GM03348 (cell line): ENCODE measurements at places on chromosomes 2 and 18.

- DNase-seq = no peak
Measured at GRCh38 chr2:6835467-6835866, 30.2 kb downstream of the CMPK2 start.

- peak; percentile 45 for DNase-seq
Measured at GRCh38 chr2:84838434-84839145, 42.3 kb downstream of the TRABD2A start.

DNA sequence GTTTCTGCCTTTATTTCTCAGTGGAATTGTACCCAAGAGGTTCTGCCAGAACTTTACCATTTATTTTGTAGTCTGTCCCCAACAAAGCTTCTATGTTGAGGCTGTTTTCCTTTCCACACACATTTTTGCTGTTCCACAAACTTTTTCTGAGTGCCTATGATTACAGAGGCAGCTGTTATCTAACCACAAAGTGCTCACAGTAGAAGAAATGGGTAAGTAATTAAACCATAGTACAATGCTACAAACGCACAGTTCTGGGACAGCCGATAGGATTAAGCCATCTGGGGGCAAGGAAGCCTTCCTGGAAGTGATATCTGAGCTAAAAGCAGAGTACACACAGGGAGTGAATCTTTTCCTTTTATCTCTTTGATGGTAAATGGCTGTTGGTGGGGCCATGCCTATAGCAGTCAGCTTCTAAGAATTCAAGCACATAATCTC is 3.9 kb upstream of the MGAT4A start:
- no peak for DNase-seq

DNA sequence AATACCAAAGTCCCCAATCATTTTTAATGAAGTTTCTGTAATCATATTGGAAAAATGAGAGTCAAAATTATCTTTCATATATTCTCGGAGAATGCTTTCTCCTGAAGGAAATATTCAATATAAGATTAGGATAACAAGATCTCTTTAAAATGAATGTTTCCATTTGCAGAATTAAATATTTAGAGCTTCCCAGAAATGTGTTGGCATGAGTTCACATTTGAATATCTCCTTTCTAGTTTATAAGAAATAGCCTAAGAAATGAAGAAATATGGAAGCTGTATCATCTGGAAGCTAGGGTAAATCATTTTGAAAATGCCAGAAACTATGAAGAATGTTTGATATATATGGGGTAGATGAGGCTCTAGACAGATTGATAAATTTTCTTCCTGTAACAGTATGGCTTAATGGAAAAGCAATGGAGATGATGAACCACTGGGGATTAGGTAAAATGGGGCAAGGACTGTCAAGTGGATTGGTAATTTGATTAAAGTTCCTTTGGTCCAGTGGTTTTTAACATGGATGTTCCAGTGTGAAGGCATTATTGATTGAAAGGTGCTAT is 184.6 kb upstream of the ZNF804A start:
- DNase-seq = no peak

DNA sequence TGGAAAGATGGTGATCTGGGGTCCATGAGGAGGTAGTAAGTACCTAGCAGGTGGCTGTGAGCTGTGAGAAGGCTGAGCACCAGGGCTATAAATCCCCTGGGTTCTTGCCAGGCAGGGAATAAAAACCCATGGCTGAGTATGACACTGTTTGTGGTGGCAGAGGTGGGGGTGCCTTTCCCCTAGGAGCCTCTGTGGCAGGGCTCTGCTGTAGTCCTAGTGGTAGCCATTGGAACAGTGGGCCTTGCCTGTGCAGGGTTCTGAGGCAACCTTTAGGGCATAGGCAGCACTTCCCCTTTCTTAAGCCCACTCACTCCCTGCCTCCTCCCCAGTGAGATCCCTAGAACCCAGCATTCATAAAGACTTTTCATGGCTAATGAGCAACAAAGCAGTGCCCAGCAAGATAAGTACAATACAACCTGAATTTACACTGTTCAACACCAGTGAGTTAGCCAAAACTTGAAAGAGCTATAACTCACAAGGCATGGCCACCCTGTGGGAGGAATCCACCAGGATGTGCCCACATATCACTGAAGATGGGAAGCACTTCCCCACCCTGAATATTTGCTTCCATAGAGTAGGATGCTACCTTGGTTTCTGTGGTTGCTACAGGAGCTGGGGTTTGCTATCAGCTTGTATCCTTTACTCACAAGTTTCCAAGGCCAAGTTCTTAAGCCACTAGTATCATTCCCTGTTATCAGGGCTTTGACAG is 100.9 kb upstream of the NEUROD1 start:
- DNase-seq = no peak

GRCh38 chr2:134352844-134353243 is 99.0 kb downstream of the MGAT5 start:
- DNase-seq = no peak

DNA sequence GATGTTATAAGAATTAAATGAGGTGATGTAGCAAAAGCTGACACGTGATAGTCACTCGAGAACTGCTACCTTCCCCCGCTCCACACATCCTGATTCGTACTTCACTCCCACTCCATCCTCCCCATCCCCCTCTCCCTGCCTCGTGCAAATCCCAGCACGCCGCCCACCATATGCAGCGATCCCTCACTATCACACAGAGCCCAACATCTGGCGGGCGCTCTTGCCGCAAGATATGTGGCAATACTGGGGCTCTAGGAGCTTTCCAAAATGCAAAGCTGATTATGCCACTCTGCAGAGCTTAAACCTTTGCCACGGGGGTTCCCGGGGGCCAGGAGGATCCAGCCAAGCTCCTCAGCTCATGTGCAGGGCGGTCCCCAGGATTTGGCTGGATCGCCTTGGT is 37.4 kb downstream of the DNMT3A start:
- DNase-seq = no peak

GRCh38 chr2:59654710-59655109 is 898.7 kb downstream of the BCL11A start:
- DNase-seq = no peak

DNA sequence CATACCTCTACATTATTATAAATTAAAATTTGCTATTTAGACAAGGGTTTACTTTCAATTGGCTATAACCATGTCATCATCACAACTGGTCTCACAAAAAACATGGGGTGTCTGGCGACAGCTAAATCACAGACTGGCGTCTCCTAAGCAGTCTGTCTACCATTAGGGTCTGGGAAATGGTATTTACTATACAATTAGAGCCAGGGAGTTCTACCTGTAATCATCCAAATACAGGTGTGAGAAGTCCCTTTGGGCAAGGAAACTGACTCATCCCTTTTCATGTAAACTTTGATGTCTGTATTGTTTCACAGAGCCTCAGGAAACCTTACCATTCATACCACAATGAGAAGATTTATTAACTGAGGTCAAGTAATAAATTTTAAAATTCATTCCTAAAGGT is 126.7 kb downstream of the OLA1 start:
- no peak for DNase-seq

GRCh38 chr2:226031647-226032501 is 632.4 kb downstream of the NYAP2 start:
- DNase-seq = peak; percentile 34

GRCh38 chr2:102033750-102034682 is 42.3 kb downstream of the IL1R2 start:
- DNase-seq = no peak

- no peak for DNase-seq
Measured at GRCh38 chr2:169859423-169859822, 32.2 kb downstream of the UBR3 start.

DNA sequence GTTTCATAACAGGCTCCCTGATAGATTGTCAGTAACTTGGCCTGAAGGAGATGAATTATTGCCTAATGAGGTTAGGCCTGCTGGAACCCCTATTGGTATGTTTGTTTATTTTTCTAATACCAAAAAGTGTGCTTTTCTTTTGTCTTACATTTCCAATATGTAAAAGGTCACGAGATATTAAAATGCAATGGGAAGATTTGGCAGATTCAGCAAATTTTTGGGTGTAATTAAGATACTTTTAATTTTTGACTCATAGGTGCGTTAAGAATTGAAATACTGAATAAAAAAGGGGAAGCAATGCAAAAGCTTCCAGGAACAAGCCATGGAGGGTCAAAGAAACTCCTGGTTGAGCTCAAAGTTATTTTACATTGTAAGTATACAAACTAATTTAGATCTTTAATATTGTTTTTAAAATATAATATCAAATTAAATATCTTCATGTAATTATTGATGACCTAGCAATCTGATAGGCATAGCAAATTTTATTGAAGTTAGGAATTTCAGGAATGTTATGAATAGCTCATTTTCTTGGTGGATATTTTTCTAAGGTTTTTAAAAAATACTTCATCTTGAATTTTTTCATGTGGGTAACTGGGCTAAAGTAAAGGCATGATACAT is 52.1 kb downstream of the SMCHD1 start:
- no peak for DNase-seq

- no peak for DNase-seq
Measured at GRCh38 chr2:239233576-239233975, 167.2 kb downstream of the HDAC4 start.

DNA sequence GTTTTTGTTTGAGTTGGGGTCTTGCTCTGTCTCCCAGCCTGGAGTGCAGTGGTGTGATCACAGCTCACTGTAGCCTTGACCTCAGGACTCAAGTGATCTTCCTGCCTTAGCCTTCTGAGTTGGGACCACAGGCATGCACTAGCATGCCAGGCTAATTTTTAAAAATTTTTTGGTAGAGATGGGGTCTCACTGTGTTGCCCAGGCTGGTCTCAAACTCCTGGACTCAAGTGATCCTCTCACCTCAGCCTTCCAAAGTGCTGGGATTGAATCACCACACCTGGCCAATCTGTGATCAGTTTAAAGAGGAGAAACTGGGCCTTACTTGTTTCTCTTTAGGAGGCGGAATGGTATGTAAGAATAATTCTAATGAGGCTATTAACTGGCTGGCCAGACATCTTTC is 49.9 kb downstream of the IMPA2 start:
- DNase-seq = no peak

DNA sequence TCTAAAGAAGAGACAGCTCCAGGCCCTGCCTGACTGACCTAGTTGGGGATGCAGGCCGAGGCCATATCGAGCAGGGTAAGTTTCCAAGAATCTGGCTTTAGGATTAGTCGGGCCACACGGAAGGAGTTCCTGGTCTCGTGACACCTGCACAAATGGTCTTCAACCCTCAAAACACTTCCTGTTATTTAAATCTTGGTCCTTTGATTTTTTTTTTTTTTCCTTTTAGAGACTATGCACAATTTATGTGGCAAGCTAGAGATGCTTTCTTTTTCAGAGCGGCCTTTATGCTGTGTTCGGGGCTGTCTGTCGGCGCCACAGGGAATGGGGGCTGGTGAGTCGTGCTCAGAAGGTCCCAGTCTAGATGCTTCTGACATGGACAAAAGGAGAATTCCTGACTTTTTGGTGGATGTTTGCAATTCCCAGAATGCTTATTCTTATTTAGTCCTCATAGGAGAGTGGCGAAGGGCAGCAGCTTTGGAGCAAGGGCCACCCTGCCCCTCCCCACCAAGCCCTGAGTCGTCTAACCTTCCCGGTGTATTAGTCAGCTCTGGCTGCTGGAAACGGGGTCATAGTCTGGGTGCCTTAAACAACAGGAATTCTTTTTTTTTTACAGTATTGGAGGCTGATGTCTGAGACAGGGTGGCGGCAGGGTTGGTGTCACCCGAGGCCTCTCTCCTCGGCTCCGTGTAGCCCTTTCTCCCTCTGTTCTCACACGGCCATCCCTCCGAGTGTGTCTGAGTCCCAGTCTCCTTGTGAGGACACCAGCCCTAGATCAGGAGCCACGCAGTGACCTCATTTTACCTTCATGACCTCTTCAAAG is 27.4 kb downstream of the HPCAL1 start:
- peak; percentile 67 for DNase-seq
